ENCODE measurements at places on chromosomes 7 and 10.

- no peak for DNase-seq
These were observed 25.6 kb downstream of the TM9SF3 start for GRCh38 chr10:96560966-96561887.

- no peak for DNase-seq
These were observed 737.1 kb downstream of the PHTF2 start for GRCh38 chr7:78535655-78536054.

DNA sequence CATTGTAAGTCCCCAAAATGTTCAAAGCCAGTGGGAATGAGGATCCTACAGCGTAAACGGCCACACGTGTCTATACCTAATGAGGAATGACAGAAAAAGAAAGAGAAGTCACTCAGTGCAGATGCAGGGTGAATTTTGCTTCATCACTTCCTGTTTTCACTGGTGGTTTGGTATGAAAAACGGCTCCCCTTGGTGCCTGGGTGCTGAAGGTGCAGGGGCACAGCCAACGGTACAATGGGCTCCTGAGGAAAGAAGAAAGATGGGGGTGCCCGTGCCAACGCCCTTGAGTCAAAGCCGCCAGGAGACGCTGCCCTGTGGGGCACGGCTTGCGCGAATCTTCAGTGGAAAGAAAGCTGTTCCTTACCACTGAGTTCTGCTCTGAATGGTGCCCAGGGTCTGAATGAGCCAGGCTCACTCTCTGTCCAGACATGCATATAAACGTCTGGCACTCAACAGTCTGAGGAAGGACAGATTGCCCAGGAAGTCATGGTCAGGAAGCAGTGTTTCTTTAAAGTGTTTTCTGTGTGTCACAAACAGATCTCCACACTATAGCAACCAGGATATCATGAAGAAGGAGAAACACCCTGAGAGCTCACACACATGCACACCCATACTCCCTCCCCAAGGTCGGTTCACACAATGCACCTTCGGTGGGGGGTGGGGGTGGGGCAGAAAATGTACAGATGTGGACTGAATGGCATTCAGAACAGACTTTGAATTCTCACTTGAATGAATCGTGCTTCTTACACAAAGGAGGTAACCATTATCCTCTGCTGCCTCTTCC lies 105.8 kb downstream of the ELMO1 start:
- DNase-seq: no peak

- DNase-seq: peak; percentile 50
These were observed 43.3 kb upstream of the HBP1 start for GRCh38 chr7:107125475-107125874.

GRCh38 chr7:65235586-65235985 lies 138.1 kb upstream of the ZNF92 start:
- no peak for DNase-seq

GRCh38 chr10:14478604-14479003 lies 147.9 kb upstream of the FRMD4A start:
- peak; percentile 30 for DNase-seq

DNA sequence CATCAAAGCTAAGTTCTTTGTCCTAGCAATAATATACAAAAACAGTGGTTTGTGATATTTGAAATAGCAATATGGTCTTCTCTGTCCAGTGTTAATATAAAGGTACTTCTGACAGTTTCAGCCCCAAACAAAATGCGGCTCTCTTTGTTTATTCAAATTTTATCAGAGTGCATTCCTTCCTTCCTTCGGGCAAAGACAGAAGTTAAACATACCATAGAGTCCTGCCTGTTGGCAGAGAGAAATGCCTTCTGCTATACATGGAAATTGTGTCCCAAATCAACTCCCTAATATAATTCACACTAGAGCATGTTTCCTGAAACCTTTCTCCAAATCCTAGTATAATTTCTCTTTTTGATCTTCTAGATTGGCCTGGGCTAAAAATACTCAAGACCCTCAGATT lies 21.2 kb upstream of the ATE1 start:
- DNase-seq: no peak

- no peak for DNase-seq
These were observed 8.1 kb upstream of the REPIN1 start for GRCh38 chr7:150360363-150361058.

GRCh38 chr7:65239707-65240352 lies 133.8 kb upstream of the ZNF92 start:
- no peak for DNase-seq
